ENCODE measurements at places on chromosomes 3 and 15. TPM values are rescaled to one million over a fixed set of nuclear protein-coding genes. Genes with fewer than 3 reads are reported as not detected.

KNSTRN gene
- 8.3 TPM for total RNA-seq

GOLGA8N gene
- 2.8 TPM for total RNA-seq

CLDN1 gene
- total RNA-seq = 0.50 TPM

CHRNA7 gene
- 1.6 TPM for total RNA-seq

SIDT1 gene
- 0.94 TPM for total RNA-seq

EPHA3 gene
- total RNA-seq = 20.4 TPM

CCDC54 gene
- total RNA-seq = not detected

KBTBD12 gene
- total RNA-seq = 7.4 TPM

MRPS22 gene
- total RNA-seq = 52.6 TPM

ZMYND10 gene
- not detected for total RNA-seq

FGD5 gene
- total RNA-seq = 16.7 TPM

Data from gastroesophageal sphincter (tissue), 4 donors.